GM13977 (cell line): ENCODE measurements at places on chromosomes 13 and 19.

DNA sequence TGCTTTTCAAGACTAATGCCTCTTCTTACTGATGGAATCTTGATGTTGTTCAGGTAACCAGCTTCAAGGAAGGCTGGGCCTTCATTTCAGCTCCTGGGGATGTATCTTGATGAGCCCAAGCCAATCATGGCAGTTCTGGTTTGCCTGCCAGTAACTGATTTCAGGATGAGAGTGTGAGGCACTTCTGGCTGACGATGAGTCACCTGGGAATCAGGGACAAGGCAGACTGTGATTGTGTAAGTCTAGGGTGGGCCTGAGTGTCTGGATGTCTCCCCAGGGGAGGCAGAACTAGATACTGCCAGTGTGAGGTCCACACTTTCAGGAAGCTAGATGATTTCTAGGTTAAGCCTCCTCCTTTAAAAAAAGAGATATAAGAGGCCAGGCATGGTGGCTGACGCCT is 77.3 kb upstream of the KL start:
- no peak for DNase-seq

DNA sequence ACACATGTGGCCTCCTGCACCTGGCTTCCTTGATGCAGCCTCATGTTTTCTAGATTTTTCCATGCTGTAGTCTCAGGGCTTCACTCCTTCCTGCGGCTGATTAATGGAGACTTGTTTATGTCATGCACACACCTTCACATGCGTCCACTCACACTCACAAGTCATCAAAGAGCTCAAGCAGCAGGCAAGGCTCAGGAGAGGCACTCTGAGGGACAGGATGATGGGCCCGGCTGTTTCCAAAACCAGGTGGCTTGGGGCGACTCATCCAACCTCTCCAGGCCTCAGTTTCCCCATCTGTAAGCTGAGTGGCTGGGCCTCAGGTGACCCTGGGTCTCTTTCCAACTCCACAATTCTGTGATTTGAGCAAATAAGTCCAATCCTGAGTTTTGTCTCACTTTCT is 36.9 kb downstream of the RASA3 start:
- no peak for DNase-seq

GRCh38 chr19:55536951-55537740 is at the start of gene SBK2:
Gene SBK2, minus strand, starts transcription at chr19:55537133. Its CDS starts 839 bp downstream, at chr19:55536294.
- no peak for DNase-seq

GRCh38 chr19:40743926-40744325 is 6.4 kb downstream of the ACTMAP start:
- DNase-seq: no peak

GRCh38 chr19:16118489-16119033 is 6.9 kb downstream of the RAB8A start:
- peak; percentile 87 for DNase-seq

DNA sequence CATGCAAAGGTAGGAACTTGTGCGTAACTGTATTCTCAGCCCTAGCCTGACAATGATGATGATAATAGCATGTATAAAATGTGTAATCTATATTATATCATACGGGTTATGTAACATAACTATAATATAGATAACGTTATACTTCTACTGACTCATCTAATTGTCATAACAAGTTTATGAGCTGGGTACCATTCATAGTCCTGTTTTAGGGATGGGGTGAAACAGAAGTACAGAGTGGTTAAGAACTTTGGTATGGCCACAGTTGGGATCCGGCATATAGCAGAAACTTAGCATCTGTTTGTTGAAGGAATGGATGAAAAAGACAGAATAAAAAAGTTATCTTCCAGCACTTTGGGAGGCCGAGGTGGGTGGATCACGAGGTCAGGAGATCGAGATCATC is 5.2 kb downstream of the CTU1 start:
- no peak for DNase-seq

- DNase-seq: no peak
Observed at GRCh38 chr13:74912898-74913297, 569.1 kb downstream of the TBC1D4 start.

GRCh38 chr19:17214508-17215126 is 540 bp upstream of the USE1 start:
- DNase-seq: no peak

GRCh38 chr13:65585346-65585745 is 1644.8 kb downstream of the PCDH9 start:
- no peak for DNase-seq

DNA sequence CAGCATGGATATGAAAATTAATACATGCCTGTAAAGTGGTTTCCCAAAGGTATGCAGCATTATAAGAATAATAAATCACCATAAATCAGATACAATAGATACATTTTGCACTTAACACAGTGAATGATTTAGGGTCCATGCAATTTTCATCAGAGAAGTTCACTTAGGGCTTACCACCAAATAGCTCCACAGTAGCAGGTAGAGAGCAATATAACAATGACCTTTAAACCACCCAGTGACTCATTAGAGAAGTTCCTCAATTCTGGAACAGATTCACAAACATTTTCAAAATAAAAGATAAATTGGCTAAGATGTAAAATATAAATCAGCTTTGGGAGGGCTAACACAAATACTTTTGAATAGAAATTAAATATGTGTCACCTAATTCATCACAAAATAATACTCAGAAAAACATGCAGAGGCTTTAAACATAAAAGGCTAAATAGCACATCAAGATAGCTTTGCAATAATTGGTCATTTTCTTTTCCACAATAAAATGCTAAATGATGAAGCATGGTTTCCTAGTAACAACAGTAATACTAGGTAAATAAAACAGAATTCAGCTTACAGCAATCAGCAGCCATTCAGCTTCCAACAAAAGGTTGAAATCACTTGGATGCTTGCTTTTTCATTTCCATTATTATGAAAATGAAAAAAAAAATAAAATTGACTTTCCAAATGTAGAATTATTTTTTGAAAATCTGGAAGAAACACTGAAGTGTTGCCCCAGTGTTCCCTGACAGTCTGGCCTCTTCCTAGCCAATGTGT is 84.3 kb upstream of the NBEA start:
- DNase-seq: no peak

GRCh38 chr13:21932578-21932977 is 261.7 kb downstream of the FGF9 start:
- DNase-seq: no peak

- DNase-seq: no peak
Observed at GRCh38 chr19:5352229-5352763, 11.7 kb upstream of the PTPRS start.

- DNase-seq: no peak
Observed at GRCh38 chr19:51708811-51709210, 15.0 kb downstream of the HAS1 start.

- DNase-seq: no peak
Observed at GRCh38 chr13:102530751-102531150, 66.0 kb upstream of the TPP2 start.

- DNase-seq: no peak
Observed at GRCh38 chr13:64154514-64154913, 2738.9 kb upstream of the PCDH20 start.

DNA sequence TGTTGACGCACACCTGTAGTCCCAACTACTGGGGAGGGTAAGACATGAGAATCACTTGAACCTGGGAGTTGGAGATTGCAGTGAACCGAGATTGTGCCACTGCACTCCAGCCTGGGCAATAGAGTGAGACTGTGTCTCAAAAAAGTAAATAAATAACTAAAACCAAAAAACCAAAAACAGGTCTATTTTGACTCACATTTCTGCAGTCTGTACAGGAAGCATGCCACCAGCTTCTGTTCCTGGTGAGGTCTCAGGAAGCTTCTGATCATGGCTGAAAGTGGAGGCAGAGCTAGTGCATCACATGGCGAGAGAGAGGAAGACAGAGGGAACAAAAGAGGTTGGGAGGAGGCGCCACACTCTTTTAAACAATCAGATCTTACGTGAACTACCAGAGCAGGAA is 142.5 kb downstream of the ITGBL1 start:
- no peak for DNase-seq

- no peak for DNase-seq
Observed at GRCh38 chr13:29847501-29847983, 2.9 kb downstream of the UBL3 start.

- no peak for DNase-seq
Observed at GRCh38 chr13:30892966-30893365, 13.1 kb upstream of the MEDAG start.

GRCh38 chr13:24931450-24932251 is 164.3 kb upstream of the PABPC3 start:
- DNase-seq: no peak

GRCh38 chr19:13974073-13974472 is 21.8 kb downstream of the DCAF15 start:
- no peak for DNase-seq

- DNase-seq: no peak
Observed at GRCh38 chr13:24176351-24177101, 16.0 kb downstream of the SPATA13 start.

DNA sequence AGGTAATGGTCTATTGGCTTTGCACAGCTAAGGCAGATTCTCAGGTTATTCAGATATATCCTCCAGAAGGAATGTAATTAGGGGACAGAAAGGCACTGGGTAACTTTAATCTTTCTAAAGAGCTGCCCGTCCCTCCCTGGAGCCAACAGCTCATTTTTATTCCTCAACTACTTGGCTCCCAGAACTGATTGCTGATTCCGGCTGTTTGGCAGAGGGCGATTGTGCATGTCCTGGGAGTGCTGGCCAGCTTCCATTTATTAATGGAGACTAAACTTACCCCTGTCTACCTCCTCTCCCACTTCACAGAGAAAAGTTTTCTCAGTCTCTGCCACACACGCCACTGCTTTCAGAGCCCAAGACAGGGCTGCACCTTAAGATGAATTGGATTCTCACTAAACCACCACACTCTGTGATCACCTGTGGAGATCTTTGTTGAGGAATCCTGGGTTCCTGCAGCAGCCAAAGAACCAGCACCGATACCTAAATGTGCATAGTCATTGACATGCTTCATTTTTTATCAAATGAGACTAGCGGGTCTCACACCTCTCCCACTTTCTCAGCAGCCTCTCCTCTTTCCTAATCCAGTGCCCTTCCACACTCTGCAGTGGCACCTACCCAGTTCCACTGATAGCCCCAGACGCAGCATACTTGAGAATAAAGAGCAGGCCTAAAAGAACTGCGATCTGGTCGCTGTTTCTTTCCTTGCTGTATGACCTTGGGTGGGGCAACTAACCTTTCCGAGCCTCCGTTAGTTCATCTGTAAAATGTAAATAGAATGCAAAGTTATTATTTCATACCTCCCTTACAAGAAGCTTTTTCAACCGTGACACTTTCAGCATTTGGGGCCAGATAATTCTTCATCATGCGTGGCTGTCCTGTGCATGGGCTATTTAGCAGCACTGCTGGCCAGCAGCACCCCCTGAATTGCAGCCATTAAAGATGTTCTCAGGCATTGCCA is 648.7 kb downstream of the UQCRFS1 start:
- DNase-seq: no peak

DNA sequence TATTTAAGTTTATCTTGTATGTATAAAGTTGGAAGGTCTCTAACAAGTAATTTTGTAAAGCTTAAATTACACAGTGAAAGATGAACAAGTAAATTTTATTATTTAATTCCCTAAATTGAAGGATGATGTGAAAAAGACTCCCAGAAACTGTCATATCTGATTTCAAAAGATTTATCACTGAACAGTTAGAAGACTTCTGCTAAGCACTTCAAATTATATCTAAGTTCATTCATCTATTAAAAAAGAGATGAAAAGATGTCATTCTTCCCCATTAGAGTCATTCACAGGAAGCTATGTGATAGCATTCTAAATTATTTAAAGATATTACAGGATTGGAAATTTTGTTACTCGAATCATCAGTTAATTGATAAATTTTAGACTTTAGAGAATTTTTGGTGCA is 359.4 kb downstream of the ITGBL1 start:
- DNase-seq: no peak

GRCh38 chr13:79398127-79398526 is 7.9 kb downstream of the RBM26 start:
- DNase-seq: no peak

DNA sequence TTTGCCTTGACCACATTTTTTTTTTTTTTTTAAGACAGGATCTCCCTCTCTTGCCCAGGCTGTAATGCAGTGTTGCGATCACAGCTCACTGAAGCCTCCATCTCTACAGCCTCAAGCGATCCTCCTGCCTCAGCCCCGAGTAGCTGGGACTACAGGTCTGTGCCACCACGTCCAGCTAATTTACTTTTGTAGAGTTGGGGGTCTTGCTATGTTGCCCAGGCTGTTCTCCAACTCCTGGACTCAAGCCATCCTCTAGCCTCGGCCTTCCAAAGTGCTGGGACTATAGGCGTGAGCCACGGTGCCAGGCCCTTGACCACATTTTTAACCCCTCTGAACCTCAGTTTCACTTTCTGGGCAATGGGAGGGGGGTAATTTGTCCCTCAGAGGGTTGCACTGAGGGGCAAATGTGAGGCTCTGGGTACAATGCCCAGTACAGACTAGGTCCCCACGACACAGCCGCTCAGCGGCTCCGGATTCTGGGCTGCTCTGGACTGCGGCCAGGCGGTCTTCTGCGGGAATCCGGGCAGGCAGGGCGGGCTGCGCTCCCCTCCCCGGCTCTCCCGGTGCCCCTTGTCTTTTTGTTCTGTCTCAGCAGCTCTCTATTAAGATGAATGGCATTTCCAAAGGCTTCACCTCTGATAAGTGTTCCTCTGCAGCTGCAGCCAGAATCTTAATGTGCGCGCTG is 3.8 kb upstream of the ALOX5AP start:
- no peak for DNase-seq

DNA sequence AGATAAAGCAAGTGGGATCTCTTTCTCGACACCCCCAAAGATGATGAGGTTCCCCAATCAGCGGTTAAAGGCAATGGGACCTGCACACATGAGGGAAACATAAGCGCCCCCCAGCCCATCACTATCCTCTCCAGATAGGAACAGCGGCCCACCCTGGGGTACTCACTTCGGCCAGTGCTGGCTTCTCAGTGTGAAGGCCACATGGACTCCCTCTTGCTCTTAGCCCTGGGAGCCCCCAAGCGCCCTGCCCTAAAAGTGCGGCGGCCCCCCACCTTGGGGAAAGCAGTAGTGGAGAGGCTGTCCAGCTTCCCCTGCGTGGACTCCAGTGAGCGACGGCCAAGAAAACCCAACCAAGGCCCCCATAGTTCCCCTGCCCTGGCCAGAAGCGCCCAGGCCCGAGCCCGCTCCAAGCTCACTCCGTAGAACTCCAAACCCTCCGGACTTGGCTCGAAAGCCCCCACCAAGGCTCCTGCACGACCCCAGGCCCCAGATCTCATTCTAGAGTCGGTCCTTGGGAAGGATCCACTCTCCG is 1.0 kb downstream of the CACNA1A start:
- DNase-seq: no peak

DNA sequence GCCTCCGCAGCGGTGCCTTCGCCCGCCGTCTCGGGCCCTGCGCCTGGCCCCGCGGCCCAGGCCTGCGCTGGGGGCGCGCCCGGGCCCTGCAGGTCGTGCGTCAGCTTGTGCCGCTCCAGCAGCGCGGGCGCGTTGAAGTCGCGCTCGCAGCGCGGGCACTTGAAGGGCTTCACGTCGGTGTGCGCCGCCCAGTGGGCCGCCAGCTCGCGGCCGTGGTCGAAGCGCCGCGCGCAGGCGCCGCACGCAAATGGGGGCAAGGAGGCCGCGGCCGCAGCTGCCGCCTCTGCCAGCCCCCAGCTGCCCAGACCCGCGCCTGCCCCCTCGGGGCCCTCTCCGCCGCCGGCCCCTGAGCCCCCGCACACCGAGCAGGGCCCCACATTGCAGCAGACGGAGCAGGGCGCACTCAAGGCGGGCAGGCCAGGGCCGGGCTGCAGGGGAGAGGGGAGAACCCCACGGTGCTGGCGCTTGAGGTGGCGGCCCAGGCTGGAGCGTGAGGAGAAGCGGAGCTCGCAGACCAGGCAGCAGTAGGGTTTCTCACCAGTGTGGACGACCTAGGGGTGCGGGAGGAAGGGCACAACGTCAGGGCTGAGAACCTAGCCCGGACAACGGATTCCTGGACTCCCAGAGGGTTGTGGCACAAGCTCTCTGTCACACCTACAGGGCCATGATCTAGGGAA is 6.1 kb downstream of the FIZ1 start:
- DNase-seq: no peak
